ENCODE measurements at places on chromosomes 11 and 22. TPM values are rescaled to one million over a fixed set of nuclear protein-coding genes. Genes with fewer than 3 reads are reported as not detected.

TSSK2 gene
- polyA plus RNA-seq = not detected

A4GALT gene
- 7.8 TPM for polyA plus RNA-seq

NXPE2 gene
- not detected for polyA plus RNA-seq

HOATZ gene
- polyA plus RNA-seq = not detected

TPH1 gene
- polyA plus RNA-seq = 0.09 TPM

VWA5A gene
- polyA plus RNA-seq = 0.18 TPM

GSTT2B gene
- 0.30 TPM for polyA plus RNA-seq

GRCh38 chr11:128219731-128220120 lies 367.6 kb downstream of the ETS1 start:
- DNase-seq = no peak

- peak; percentile 61 for DNase-seq
Measured at GRCh38 chr11:129846508-129847335, 31.1 kb downstream of the TMEM45B start.

GRCh38 chr22:33851240-33851639 lies 69.0 kb downstream of the LARGE1 start:
- no peak for DNase-seq

DNA sequence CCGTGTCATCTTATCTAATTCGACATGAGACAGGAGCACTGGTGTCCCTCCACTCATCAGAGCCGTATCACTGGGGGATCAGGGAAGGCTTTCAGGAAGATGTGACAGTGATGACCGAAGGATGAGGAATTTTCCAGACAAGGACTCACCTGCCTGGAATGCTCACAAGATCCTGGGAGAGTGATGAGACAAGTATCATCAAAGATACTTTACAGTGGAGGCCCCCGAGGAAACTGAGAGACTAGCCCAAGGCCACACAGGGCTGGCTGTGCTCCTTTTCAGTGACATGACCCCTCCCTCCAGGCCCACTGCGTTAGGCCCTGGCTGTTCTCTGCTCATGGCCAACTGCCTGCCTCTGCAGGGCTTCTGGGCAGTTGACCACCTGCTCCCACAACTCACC lies 13.0 kb downstream of the CLPB start:
- DNase-seq = no peak

GRCh38 chr22:19887256-19887985 lies 32.7 kb upstream of the GNB1L start:
- DNase-seq = no peak

DNA sequence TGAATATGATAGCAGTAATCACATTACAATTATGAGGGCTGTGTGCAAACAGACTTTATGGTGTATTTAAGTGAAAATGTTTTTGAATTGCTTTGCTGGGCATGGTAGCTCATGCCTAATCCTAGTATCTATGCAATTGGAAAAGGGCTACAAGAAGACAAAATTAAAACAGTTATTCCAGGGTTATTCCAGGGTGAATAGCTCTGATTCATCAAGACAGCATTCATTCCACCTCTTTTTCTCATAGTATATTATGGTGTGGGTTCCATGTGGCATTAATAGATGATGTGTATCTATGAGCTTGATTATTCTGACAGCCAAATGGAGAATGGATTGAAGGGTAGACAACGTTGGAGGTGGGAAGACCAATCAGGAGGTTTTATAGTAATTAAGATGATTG lies 12.1 kb upstream of the SIDT2 start:
- DNase-seq = no peak

DNA sequence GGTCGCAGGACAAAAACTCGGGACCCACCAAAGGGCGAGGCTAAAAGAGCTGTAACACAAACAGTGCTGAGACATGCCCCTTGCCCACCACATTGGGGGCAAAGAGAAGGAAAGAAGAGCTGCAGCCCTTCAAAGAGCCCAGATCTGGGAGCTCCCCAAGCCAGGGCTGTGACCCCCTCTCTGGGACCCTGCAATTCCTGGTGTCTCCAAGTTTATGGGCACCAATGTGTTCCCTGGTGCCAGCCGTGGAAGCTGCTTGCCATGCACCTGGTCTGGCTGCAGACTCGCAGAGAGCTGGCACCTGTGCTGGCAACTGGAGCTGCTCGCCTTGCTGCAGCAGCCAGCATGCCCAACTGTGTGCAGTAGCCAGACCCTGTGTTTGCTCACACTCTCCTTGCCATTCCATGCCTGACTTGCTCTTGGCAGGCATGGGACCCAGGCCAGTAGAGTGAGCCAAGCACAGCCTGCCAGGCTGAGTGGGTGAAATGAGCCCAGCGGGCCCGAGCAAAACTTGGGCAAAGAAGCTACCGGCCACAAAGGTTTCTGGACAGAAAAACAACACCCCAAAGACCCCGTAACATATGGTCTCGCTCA lies 16.0 kb downstream of the RRP8 start:
- no peak for DNase-seq

GRCh38 chr11:13336246-13336878 lies 58.8 kb downstream of the BMAL1 start:
- DNase-seq = peak; percentile 61

DNA sequence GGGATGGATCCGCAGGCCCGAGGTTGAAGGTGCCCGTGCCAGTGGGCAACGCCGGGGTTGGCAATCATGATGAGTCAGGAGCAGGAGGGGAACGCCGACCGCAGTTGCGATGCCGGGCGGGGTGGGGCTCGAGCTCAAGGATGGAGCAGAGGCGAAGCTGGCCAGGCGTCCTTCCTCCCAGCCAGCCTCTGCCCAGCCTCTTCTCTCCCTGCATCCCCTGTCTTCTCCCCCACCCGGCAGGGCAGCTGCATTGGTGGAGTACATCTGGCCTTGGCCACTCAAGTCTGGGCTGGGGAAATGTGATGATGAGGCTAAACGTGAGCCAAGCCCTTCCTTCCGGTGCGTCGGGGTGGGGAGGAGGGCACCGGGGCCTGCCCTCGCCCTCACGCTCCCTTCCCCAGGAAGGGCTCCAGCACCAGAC lies 3.9 kb downstream of the IFITM10 start:
- no peak for DNase-seq

DNA sequence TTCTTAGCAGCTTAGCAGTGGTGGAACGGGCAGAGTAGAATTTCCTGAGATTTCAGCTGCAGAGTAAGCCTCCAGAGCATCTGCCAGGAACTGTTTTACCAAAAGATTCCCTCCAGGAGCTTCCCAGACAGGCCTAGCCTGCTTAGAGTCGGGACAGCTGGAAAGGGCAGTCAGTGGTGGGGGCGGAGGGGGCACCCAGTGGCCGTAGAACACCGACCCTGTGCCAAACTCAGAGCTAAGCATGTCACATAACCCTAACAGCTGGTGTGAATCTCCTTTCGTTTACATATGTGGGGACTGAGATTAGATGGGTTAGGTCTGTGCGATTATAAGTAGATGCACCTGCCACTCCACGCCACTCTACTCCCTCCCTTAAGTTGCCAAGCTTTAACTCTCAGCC lies 80.0 kb upstream of the CRTAM start:
- DNase-seq = no peak

GRCh38 chr11:74171630-74171968 lies 510 bp downstream of the PPME1 start:
- no peak for DNase-seq

DNA sequence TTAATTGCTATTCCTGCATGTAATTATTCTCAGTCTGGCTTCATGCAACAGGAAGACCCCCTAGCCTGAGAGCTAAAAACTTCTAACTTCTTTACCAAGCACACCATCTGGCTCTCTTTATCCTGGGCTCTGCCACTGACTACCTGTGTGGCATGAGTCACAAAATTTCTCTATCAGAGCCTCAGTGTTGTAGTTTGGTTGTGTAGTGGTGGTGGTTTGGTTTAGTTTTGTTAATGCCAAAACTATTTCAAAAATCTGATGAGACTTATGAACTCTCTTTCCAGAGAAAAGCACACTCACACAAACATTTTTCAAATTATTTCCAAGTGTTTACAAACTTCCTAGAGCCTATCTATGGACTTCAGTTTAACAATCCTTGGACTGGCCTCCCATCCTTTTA lies 7.5 kb upstream of the IL17RA start:
- no peak for DNase-seq

DNA sequence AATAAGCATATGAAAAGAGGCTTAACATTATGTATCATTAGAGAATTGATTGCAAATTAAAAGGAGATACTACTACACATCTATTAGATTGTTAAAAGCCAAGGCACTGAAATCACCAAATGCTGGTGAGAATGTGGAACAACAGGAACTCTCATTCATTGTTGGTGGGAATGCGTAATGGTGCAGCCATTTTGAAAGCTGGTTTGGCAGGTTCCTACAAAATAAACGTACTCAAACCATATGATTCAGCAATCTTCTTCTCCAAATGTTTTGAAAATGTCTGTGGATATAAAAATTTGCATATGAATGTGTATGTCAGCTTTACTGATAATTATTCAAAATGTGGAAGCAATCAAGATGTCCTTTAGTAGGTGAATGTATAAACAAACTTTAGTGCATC lies 176.4 kb upstream of the PLET1 start:
- no peak for DNase-seq

GRCh38 chr11:90919332-90919731 lies 696.5 kb upstream of the CHORDC1 start:
- no peak for DNase-seq

GRCh38 chr11:34416088-34416487 lies 22.6 kb upstream of the CAT start:
- DNase-seq = no peak

GRCh38 chr11:2267306-2267850 lies 3.0 kb downstream of the ASCL2 start:
- DNase-seq = no peak

- DNase-seq = no peak
Measured at GRCh38 chr11:69702239-69702691, 1.6 kb downstream of the FGF19 start.

DNA sequence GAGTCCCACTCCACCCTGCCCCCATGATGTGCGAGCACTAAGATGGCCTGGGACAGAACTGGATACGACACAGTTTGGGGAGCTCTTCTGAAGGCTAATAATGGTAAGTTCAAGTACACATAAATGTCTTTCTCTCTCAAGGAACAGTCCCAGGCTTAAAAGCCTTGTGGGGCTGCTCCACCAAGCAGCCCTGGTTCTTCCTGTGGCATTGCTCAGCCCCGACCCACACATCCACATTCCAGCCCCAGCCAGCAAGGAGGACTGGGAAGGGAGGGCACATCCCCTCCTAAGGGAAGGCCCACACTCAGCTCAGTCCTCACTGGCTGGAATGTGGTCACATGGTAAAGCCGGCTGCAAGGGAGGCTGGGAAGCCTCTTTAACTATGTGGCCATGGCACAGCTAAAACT lies 13.3 kb upstream of the MB start:
- peak; percentile 41 for DNase-seq

DNA sequence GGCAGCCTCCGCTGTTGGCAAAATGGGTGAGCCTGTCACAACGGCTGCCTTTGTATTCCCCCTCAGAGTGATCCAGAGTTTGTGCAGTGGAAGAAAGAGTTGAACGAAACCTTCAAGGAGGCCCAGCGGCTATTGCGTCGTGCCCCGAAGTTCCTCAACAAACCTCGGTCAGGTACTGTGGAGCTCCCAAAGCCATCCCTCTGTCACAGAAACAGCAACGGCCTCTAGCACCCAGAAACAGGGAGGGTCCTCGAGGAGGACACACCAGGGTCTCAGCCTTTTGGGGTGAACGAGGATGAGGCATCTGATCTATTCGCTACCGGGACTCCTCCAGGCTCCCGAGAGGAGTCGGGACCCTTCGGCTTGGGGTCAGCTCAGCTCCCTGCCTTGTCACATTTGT lies 19.8 kb upstream of the MYO18B start:
- no peak for DNase-seq

- no peak for DNase-seq
Measured at GRCh38 chr11:6843670-6844069, 1.8 kb upstream of the OR10A5 start.

DNA sequence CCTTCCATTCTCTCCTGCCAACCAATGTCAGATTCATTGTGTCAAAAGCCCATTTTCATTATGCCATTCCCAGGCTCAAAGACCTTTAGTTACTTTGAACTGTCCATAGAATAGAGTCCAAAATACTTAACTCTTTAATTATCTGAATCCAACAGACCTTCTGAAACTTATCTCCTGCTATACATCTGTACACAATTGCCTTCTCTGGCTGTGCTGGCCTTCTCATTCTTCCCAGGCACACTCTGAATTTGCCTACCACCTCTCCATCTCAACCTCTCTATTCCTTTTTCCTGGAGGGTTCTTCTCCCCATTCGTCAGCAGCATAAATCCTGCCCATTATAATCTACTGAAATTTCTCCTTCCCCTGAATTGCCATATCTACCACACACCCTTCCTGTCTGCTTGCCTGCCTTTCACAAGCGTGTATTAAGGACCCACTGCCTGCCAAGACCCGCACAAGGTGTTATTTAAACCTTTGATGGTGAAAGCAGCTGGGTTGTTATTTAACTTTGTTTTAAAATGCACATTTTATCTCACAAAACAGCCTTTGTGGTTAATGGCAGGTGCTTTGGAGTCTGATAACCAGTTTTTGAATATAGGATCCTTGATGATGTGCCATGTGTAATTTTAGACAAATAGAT lies 125.9 kb downstream of the CCDC81 start:
- DNase-seq = no peak

DNA sequence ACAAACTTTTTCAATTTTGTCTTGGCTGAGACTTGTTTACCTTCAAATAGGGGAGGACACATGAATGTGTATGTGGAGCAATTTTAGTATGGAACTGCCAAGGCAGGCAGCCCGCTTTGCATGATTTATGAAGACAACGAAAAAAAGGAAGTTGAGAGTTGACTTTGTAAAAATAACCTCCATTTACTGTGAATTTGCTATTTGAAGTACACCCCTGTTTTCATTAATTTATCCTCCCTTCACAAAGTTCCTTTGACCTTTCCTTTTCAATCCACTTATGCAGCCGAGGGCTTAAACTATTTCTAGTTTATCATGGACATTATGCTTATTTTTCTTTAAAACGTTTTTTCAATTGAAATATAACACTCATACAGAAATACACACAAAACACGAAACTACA lies 369.6 kb upstream of the CADM1 start:
- no peak for DNase-seq

DNA sequence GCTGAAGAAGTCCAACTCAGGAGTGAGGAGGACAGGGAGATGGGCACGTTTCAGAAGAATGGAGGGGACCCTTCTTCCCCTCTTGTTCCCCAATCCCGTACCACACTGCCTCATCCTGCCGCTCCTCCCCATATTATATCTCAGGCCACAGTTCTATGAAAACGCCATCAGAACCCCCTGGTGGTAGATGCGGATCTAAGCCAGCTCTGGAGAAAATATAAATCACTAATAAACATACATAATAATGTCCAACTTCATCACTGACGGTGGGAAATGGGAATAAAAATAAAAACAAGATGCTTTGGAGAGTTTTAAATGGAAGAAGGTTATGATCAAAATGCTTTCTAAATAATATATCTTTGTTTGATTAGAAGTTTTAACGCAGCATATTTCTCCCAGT lies 400.3 kb downstream of the CADM1 start:
- peak; percentile 1 for DNase-seq

- DNase-seq = peak; percentile 65
Measured at GRCh38 chr11:64998690-64999431, 2.1 kb upstream of the BATF2 start.

DNA sequence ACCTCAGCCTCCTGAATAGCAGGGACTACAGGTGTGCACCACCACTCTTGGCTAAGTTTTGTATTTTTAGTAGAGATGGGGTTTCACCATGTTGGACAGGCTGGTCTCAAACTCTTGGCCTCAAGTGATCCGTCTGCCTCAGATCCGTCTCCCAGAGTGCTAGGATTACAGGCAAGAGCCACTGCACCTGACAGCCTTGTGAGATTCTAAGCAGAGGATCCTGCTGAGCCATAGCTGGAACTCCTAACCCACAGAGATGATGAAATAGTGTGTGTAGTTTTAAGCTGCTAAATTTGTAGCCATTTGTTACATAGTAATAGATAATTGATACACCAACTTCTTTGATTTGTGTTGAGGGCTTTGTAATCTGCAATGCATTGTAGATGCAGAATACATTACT lies 51.1 kb downstream of the CLMP start:
- no peak for DNase-seq

Measured in A549 (cell line).